CD4-positive, CD25-positive, alpha-beta regulatory T cell (primary cell): ENCODE measurements at places on chromosomes 3 and 15.

GRCh38 chr15:100784493-100785180 lies 95.0 kb upstream of the ALDH1A3 start:
- no peak for DNase-seq

- DNase-seq = no peak
Measured at GRCh38 chr15:29665444-29666003, 156.7 kb downstream of the TJP1 start.

DNA sequence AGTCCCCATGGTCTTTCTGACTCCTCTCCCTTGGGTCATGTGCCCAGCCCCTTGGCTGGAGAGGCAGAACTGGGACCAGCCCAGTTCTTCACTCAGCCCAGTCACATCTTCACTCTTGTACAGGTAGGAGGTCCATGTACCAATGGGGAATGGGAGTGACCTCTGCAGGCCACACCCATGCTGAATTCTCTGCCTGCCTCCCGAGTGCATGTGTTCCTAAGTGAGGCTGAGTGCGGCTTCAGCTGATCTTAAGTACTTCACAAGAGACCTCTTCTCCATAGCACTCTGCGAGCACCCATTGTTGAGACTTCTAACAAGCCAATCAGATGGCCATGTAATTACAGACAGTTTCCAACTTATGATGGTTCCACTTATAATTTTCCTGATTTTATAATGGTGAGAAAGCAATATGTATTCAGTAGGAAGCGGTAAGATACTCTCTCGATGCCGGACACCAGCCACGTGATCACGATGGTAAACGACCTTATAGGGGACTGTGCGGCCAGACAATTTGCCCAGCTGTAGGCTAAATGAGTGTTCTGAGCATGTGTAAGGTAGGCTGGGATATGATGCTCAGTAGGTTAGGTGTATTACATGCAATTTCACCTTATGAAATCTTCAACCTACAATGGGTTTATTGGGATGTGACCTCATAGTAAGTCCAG lies 112.1 kb downstream of the KLF13 start:
- no peak for DNase-seq

DNA sequence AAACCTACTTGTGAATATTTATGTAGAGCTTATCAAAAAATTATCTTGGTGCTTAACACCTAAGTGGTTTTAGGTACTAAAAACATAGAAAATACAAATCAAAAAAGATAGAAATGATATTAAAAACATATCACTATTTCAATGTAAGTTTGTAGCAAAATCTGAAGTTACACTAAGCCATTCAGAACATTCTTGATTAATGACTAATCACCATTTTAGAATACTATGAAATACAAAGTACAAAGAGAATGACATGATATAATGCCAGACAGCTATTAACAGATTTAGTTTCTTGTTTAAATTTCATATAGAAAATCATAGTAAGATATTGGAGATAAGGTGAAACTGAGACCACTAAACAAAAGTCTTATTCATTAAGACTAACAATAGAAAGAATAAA lies 169.7 kb upstream of the AGTR1 start:
- DNase-seq = no peak

GRCh38 chr3:60893946-60894345 lies 357.3 kb downstream of the FHIT start:
- no peak for DNase-seq

GRCh38 chr3:122942937-122943827 lies 84.4 kb downstream of the SEMA5B start:
- no peak for DNase-seq

- DNase-seq = no peak
Measured at GRCh38 chr3:59273976-59274375, 224.2 kb upstream of the CFAP20DC start.

- no peak for DNase-seq
Measured at GRCh38 chr15:66841953-66842681, 140.1 kb downstream of the SMAD6 start.

GRCh38 chr15:55007561-55007960 lies 189.2 kb downstream of the RSL24D1 start:
- no peak for DNase-seq

GRCh38 chr3:74489050-74489792 lies 125.2 kb downstream of the CNTN3 start:
- no peak for DNase-seq
